Adipocyte (in vitro differentiated cells): ENCODE measurements at places on chromosomes 3 and 15.

DNA sequence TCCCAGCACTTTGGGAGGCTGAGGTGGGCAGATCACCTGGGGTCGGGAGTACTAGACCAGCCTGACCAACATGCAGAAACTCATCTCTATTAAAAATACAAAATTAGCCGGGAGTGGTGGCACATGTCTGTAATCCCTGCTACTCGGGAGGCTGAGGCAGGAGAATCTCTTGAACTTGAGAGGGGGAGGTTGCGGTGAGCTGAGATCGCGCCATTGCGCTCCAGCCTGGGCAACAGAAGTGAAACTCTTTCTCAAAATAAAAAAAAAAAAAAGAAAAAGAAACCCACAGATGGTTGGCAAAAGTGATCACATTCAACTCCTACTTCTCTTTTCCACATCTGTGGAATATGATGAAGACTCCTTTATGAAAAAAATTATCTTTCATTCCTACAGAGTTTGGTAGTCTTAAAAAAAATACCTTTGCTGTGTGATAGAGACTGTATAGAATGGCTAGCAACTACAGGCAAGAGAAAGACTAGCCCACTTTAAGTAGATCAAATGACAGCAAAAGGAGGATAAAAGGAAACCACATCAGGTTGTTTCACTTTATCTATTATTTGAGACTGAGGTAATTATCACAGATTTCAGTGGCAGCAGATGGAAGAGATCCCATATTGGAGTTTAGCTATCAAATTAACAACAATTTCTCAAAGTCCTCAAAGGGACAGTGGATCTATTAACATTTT, 172.9 kb upstream of the TSPAN3 start:
- no peak for DNase-seq

DNA sequence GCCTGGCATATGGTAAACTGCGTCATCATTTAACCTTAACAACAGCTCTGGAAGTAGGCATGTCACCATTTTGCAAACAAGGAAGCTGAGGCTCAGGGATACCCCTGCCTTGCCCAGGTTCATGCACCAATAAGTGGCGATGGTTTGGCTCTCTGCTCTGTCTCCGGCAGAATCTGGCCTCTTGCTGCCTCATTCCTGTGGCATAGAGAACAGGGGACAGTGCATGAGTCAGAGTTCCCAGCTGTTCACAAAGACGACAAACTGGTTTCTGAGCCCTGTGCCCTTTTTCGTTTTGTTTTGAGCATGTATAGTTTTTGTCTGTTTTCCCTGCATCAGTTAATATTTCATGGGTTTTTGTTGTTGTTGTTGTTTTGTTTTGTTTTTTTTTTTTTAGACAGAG, 236.8 kb downstream of the OPA1 start:
- DNase-seq, result peak; percentile 30

DNA sequence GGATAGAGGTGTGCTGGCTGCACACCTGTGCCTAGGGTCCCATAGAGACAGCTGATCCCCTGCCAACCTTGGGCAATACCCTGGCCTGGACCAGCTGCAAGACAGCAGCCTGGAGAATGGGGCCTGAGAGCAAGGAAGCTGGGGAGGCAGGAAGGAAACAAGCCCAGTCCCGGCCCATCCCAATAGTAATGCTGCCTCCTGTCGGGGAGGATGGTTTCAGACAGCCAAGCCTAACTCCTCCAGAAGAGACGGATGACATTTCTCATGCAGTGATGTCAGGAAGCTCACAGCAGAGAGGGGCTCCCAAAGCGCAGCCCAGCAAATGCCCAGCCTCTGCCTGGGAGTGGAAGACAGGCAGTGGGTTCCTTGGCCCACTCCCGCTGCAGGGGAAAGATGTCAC, 408.8 kb downstream of the OCA2 start:
- DNase-seq, result no peak

DNA sequence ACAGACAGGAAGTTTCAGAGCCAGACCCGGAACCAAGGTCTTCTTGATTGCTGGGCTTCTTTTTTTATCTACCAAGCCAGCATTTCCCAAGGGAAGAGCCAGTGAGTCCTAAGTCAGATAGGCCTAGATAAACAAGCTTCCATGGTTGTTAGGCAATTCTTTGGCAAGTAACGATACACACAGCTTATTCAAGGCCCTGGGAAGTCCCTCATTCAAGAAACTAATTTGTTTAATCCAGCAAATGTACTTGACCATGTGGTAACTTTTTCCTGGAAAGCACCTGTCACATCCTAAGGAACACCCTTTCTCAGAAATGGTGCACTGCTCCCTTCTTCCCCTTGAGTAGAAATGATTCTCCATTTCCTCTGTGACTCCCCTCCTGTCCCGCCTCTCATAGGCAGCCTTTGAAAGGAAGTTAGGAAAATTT, 209.9 kb downstream of the ITPR1 start:
- DNase-seq, result no peak

GRCh38 chr3:195201295-195201694, 69.7 kb downstream of the XXYLT1 start:
- DNase-seq, result no peak

DNA sequence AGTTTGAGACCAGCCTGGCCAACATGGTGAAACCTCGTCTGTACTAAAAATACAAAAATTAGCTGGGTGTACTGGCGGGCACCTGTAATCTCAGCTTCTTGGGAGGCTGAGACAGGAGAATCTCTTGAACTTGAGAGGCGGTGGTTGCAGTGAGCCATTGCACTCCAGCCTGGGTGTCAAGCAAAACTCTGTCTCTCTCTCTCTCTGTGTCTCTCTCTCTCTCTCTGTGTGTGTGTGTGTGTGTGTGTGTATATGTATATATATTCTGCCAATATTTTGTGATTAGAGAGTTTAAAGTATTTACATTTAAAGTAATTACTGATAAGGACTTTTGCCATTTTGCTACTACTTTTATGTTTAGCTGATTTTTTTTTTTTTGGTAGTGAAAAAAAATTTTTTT, 15.7 kb downstream of the RBM6 start:
- no peak for DNase-seq

DNA sequence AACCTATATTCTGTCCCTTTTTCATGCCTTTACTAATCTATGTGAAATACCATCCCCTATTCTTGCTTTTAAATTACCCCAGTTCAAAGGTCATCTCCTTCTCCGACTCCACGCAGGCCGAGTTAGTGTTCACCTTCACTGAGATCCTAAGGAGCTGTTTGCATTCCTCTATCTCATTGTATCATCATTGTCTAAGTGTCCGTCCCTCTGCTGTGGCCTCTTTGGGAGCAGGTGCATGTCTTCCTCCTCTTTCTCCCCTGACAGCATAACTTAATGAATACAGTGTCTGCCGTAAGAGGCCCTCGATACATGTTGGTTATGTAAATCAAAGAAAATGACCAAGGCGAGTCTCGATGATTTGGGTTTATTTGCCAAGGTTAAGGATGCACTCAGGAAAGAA, 4.9 kb upstream of the PPP1R2 start:
- DNase-seq, result no peak

DNA sequence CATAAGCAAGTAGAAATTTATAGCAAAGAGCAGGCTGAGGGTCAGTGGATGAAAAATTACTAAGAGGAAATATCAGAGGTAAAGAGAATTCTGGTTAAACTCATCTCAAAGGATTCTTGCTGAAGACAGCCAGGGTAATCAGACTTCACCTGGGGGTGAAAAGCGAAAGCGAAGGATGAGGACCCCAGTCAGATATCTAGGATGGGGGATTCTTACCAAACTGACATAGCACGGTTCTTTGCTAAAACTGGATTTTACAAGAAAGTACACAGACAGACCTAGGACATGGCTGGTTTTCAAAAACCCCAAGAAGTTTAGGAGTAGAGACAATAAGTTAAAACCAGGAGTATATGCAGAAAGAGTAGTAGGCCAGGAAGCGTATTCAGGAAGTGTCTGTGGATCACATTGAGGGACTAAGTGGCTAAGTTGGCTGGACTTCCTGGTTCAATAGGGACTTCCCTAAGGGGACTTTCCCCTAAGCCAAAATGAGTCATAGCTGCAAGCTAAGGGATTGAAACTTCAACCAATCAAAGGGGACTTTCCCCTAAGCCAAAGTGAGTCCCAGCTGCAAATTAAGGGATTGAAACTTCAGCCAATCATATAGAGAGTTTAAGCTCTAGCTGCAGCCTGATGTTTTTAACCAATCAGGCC, 2.4 kb upstream of the CFAP91 start:
- DNase-seq, result no peak

- DNase-seq, result no peak
Measured at GRCh38 chr3:126956866-126957650, 25.9 kb upstream of the PLXNA1 start.

GRCh38 chr3:155386919-155387318, 93.4 kb upstream of the STRIT1 start:
- no peak for DNase-seq

GRCh38 chr3:43298761-43299160, 12.4 kb downstream of the SNRK start:
- no peak for DNase-seq

GRCh38 chr15:75565062-75565970, 13.8 kb downstream of the PTPN9 start:
- DNase-seq, result peak; percentile 38

GRCh38 chr3:85691196-85691595, 732.4 kb downstream of the CADM2 start:
- DNase-seq, result no peak

DNA sequence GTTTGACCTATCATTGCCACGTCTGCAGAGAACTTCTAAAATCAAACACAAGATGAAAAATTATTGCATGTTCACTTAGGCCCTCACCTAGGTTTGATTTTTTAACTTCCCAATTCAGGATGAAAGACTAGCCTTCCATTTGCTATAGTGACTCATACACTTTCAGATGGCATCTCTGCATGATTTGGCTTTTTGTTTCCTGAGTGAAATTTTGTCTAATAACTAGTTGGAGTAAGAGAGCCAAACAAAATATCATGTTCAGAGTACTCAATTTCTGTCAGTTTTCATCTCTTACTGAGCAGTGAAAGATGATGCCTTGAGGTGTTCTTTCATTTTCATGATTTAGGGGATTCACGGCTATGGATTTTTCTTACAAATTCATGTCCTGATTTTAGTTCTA, 122.9 kb downstream of the NSUN3 start:
- DNase-seq, result no peak

DNA sequence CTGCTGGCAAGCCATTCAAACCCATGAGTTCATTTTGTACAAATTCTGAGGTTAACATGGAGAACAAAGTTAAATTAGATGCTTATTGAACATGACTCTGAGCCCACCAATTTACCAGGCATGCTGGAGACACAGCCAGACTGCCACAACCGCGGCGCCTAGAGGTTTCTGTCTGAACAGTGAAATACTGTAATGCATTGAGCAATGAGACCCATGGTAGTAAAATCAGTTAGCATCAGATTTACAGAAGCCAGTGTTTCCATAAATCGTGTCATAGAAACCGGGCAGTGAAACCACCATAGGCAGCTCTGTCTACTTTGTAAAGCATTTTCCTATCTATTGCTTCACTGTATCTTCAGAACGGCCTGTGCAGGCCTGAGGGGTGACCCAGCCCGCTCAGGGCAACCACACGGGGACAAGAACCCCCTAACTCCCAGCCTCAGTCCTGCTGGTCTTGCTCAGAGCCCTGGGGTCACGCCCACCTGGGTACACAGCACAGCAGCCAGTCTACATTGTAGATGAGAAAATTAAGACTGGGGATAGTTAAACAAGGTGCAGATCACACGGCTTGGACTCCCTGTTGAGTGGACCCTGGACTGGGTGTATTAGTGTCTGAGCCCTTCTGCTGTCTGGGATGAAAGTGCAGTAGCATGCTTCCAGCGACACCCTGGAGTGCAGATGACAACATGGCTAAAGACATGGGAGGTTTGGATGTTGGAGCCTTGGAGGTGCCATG, 44.2 kb downstream of the MGLL start:
- DNase-seq, result no peak

DNA sequence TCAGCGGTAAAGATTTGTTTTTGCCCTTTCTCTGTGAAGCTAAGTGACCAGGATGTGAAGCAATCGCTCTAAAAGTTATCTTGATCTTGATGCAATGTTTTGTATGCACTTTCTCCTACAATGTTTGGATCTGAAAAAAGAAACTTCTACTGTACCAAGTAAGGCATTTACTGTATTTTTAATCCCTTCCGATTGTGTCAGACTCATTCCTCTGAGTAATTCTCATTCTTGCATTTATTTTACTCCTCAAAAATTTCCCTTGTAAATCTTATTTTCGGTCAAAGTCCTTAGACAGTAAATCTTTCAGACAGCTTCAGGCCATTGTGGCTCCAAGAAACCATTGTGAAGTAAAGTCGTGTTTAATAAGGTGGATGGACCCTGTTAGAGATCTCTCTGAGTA, 141.9 kb downstream of the TP63 start:
- peak; percentile 69 for DNase-seq

GRCh38 chr15:74293021-74293810, 57.1 kb downstream of the CCDC33 start:
- DNase-seq, result no peak

DNA sequence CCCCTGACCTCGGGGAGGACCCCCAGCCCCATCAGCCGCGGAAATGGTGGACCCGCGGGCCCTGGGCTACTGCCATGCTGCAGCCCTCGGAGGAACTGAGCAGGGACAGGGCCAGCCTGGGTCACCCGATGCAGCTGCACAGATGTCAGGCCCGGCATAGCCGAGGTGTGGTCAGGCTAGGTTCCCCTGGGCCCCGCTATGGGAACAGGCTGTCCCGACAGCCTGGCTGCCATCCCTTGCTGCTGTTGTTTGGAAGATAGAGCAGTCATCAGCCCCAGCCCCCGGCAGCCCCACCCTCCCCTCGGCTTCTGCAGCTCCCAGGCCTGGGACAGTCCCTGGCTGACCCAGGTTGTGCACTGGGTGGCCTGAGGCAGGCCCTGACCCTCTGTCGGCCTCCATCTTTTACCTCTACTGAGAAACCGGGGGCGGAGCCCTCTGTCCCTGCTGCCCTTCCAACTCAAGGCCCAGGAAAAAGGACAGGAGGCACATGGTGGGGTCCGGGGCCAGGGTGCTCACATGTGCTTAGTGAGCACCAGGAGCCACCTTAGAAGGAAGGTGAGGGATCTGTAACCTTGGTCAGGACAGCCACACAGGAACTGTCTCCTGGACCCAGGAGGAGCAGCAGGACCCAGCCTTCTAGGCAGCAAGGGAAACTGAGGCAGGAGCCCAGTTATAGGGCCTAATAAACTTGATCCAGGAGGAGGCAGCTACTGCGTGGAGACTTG, 31.5 kb upstream of the FBLN2 start:
- DNase-seq, result no peak

DNA sequence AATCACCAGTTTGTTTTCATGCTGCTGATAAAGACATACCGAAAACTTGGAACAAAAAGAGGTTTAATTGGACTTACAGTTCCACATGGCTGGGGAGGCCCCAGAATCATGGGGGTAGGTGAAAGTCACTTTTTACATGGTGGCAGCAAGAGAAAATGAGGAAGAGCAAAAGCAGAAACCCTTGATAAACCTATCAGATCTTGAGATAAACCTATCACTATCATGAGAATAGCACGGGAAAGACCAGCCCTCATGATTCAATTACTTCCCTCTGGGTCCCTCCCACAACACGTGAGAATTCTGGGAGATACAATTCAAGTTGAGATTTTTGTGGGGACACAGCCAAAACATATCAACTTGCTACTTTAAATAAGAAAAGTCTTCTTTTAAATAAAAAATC, 28.9 kb downstream of the CD200R1L start:
- no peak for DNase-seq
